ENCODE measurements at places on chromosomes 4 and X.

DNA sequence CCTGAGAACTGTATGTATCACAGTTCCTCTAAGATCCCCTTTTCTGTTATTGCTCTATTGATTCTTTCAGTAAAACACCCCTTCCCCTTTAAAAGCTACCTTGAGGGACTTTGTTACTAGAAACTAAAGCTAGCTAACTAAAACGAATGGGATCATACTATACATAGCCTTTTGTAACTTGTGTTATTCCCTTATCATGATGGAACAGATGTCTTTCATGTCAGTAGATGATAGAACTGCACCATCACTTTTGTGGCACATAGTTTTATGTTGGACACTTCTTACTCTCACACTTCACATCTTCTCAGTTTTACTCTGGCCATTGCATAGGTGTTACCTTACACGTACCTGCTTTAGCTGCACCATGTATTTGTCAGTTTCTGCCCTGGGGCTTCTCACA lies 46.6 kb upstream of the PGRMC2 start:
- DNase-seq, result no peak

DNA sequence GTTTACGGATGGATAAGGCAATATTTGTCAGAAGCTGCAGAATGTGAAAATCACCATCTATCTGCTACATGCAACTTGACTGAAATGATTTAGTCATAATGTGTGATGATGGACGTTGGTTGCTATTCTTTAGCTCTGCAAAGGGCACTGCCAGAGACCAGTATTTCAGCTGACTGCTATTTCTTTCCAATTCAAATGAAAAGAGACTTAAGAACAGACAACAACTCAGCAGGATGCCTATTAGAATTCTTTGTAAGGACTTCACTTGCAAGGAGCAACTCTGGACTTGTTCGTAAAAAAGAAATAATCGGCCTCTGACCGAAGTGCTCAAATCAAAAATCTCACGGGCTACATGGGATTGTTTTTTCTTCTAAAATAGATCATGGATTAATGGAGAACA lies 262.7 kb downstream of the DHX15 start:
- DNase-seq, result no peak

GRCh38 chr4:4640692-4641091 lies 98.8 kb upstream of the STX18 start:
- no peak for DNase-seq

DNA sequence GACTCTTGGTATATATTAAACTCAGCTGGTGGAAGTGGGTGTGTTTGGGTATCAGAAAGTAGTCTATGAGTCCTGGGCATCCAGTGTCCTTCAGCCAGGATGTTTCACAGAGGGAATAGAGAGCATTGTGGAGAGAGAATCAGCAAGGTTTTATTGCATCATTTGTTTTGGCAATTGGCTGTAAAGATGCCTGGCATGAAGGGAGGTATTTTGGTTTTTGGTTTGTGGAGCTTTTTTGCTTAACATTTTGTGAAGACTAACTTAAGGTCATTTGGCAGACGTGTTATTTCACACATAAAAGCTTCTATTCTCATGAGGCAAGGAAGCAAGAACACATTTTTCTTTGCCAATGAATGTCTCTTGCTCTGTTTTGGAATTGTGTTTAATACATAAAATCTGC lies 71.1 kb downstream of the DCLK2 start:
- DNase-seq, result peak; percentile 13

DNA sequence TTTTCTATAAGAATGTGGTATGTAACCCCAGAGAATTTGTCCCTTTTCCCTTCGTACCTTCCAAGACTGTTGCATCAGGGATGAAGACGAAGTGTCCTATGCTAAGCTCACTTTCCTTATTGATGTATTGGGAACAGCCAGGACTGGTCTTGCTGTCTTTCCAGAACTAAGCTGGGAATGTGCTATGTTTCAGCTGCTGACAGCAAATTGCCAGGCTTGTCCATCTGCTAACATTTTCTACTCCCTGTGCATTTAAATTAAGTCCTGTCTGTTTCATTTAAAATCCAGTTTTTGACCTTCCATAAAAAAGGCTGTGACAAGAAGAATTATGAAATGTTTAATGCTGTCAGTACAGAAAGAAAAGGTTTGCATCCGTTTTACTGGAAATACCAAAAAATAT lies 87.9 kb downstream of the ATP10D start:
- DNase-seq, result no peak

- DNase-seq, result no peak
Observed at GRCh38 chrX:110417128-110417527, 58.5 kb downstream of the RTL9 start.

GRCh38 chr4:30116401-30116800 lies 603.8 kb upstream of the PCDH7 start:
- no peak for DNase-seq

GRCh38 chrX:118736394-118737010 lies 9.1 kb downstream of the IL13RA1 start:
- DNase-seq, result no peak

- no peak for DNase-seq
Observed at GRCh38 chrX:50871922-50872453, 38.5 kb upstream of the BMP15 start.

- DNase-seq, result no peak
Observed at GRCh38 chr4:141121768-141122454, 11.4 kb downstream of the RNF150 start.

- no peak for DNase-seq
Observed at GRCh38 chrX:70496491-70496890, 51.9 kb downstream of the DLG3 start.

DNA sequence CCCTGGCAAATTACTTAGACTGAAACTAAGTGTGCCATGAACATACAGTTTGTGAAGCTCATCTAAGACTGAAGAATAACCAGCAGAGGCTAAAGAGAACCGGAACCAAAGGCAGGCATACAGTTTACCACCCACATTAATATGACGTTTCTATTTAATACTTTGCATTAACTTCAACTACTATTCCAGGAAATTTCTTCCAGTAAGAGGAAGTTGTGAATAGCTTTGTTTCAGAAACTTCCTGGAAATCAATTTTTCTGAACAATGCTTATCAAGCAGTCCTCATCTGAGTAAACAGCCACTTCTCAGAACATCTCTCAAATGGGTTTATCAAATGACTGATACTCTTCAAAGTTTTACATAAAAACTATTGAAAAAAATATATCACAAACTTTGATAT lies 252.7 kb downstream of the OPHN1 start:
- DNase-seq, result no peak

DNA sequence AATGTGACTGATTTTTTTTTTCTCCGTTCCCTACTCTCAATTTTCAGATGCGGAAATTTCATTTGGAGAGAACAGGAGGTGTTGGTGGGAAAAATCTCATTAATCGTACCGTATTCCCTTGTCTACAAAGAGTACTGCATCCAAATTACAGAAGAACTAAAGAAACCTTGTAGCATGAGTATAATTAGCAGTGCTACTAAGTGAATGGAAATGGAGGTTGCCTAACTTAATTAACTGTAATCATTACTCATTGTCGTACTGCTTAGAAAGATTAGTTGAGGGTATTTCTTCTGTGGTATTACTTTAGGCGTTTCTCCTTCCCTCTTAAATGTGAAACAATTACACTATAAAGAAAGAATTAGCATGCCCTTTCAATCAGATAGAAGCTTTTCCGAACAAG lies 81.7 kb downstream of the DMD start:
- no peak for DNase-seq

DNA sequence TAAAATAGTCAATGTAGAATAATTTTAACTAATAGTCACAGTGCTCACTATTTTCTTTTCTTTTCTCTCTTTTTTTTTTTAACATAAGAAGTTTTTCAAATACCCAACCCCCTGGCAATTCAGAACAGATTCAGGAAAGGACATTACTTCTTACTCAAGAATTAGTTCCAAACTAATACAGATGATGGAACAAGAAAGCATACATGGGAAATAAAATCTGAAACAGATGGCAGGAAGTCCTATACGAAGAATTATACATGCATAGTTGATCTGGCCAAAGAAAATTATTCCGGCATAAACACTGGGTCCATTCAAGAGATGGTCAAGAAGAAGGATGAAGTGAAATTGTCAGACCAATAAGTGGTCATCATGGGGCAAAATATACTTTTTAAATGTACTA lies 614.4 kb upstream of the INTU start:
- DNase-seq, result no peak

DNA sequence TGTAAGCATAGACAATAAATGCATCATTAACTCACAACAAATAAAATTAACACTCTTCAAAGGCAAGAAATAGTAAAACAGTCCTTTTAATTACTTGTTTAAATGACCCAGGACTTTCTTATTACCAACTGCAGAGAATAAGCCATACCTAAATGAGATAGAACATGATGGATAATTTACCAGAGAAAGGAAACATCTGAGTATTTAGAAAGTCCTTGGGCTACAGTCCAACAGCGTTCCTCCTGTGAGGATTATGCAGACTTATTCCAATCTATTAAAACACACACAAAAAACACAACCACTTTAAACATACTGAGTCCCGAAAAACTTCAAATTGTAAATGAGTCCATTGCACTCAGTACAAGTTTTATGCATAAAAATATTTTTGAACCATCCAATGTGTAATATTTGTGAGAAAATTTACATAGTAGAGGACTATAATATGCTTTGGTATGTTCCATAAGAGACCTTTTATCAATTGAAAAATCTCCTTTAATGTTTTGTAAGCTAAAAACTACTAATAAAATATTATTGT lies 129.2 kb downstream of the NR3C2 start:
- DNase-seq, result no peak

GRCh38 chrX:102840871-102841705 lies 96.0 kb upstream of the RAB40AL start:
- no peak for DNase-seq

GRCh38 chr4:34878961-34879360 lies 1365.4 kb downstream of the ARAP2 start:
- DNase-seq, result no peak

GRCh38 chr4:77734928-77735327 lies 84.2 kb downstream of the CNOT6L start:
- no peak for DNase-seq

DNA sequence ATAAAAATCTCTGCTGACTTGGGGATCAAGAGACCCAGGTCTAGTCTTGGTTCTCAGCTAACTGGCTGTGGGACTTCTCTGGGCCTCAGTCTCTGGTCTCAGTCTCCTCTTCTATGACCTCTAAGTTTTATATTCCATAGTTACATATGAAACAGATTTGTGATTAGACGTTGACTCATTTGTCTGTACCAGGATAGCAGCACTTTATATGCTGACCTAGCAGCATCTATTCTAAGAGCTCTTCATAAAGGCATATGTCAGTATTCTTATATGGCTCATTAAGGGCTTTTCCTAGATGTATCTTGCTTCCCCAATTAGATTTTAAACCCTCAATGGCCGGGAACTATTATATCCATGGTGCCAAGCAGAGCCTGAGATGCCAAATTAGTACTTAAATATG lies 12.7 kb downstream of the GRPR start:
- no peak for DNase-seq

DNA sequence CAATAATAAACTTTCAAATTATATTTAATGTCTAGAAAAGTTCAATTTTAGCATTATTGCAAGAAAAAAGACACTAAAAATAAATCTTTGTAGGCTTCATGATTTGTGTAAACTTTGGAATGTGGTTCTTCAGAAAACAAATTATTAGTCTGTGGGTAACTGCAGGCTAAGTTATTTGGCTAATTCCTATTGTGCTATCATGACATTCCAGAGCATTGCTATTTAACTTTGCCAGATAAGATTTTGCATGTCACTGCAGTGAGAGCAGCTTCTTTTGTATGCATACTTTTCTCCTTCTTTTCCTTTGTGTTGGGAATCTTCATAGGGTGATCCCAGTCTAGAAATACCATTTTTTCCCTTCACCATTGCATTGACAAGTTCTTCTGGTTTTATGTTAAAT lies 130.0 kb downstream of the AWAT2 start:
- DNase-seq, result no peak

GRCh38 chr4:40953283-40954087 lies 203.7 kb downstream of the NSUN7 start:
- DNase-seq, result no peak

DNA sequence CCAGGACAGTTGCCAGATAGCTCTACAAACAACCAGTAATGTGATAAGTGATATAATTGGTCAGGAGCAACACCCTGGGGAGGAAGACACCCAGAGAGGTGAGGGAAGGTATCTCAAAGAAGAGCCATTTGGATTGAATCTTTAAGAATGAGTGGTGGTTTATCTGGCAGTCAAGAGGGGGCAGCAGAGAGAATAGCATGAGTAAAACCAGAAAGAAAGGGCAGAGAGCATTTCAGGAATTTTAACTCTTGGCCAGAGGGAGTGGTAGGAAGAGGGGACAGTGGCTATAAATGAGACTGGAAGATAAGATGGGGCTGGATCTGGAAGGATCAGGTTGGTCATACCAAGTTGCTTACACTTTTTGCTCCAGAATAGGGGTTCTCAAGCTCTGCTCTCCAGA lies 5.9 kb upstream of the SEPTIN6 start:
- DNase-seq, result no peak

DNA sequence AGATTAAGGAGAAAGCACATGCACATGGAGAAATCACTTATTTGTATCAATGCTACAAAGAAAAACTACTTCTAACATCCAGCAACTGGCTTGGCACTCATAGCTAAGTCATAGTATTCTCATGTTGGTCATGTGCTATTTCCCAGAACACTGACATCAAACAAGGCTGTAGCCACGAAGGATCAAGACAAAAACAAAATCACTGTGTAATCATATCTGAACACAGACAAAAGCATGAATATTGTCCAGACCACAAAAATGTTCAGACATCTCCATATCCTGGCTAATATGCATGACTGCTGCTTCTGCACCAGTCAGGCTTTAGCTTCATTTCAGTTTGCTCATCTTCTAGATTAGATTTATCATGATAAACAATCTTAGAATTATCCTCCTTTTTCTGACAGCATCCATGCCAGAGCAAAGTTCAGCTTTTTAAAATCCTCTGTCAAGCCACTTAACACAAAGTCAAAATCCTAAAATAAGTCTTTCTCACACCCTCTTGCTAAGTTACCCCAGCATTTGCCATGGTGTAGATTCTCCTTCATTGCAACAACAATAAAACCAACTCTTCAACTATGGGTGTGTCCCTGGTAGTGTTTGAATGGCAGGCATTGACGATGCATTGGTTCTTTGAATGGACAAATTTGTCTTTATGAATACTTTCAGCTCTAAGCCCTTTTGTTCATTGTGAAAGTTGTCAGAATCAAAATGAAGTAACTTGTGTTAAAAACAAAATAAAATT lies 39.1 kb upstream of the NPFFR2 start:
- no peak for DNase-seq

DNA sequence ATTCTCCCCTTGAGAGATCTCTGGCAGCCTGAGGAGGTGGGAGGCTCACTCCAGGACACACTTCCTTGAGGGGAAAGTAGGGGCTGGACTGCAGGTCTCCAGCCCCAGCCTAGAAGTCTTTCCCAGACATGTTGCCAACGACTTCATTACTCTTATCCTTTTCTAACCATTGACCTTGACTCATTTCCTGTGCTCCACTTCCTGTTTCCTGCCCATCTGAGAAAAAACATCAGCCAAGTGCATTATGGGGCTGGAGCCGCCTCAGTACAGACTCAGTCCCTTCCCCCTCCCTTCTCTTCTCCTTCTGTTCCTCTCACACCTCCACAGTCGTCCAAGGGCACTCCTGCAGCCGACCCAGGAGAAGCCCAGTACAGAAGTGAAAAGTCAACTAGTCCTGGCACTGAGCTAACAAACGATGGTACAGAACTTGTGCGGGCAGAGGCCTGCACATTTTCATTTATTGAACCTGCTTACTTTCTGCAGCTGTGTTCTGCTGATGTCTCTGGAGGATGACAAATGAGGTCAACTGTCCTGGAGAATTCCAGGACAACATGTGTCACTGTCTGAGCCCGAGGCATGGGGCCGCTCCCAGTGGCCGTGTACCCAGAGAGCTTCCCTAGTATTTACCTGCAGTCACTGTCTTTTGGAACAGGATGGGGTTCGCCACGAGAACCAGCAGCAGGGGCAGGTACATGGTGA lies 20.1 kb downstream of the GPR143 start:
- no peak for DNase-seq

Measured in amygdala (tissue), 56 donors.